ENCODE measurements at places on chromosomes 1 and 21.

GRCh38 chr21:21230672-21231071, 232.5 kb downstream of the NCAM2 start:
- no peak for DNase-seq

DNA sequence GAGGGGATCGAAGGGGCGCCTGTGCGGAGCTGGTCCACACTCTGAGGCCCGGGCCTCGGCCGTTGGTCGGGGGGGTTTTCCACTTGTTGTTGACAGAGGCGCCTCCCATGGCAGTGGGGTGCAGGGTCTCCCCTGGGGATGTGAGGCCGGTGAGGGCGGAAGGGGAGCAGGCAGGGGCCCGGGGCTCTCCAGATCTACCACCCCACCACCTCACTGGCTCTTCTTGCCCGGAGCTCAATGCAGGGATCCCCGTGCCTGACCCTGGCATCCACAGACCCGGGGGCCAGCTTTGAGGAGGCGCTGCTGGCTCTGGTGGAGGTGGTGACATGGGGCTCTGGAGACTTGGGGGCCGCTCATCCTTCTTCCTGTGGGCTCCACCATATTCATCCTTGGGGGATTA, 7.1 kb upstream of the PEX10 start:
- no peak for DNase-seq

GRCh38 chr21:45590726-45591618, 48.7 kb upstream of the SLC19A1 start:
- DNase-seq: peak; percentile 23

- DNase-seq: no peak
Measured at GRCh38 chr21:43771199-43771675, 4.9 kb downstream of the CSTB start.

DNA sequence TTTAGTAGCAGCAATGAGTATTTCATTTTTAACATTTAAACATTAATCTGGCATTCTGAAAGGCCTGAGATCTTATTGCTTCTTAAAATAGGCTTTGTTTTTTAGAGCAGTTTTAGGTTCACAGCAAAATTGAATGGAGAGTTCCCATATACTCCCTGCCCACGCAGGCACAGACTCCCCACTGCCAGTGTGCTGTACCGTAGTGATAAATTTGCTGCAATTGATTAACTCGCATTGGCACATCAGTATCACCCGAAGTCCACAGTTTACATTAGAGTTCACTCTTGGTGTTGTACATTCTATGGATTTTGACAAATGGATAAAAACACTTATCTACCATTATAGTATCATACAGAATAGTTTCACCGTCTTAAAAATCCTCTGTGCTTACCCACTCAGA, 71.8 kb upstream of the ERRFI1 start:
- no peak for DNase-seq

DNA sequence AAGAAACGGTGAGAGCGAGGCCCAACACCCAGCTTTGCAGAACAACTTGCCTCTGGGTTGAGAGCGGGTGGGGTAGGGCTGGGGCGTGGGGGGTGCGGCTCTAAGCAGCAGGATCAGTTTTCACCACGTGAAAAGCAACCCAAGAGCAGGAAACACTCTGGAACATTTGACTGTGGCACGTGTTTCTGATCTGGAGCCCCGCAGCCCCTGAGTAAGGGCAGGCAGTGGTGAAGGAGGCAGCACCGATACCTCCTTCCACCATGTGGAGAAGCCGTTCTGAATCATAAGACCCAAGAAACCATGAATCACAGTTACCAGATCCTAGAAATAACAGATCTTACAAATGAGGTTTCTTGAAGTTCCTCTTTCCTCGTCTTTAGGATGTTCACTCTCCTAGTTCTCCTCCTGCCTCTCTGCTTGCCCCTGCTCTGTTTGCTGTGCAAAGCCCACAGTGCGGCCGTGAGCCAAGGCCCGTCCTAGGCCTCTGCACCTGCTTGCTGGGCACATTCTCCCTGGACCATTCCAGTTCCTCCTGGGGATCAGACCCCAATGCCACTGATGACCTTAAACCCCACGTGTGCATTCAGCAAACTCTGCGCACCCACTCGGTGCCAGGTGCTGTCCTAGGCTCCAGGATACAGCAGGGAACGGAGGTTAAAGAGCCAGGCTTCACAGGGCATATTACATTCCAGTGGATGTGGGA, 31.9 kb downstream of the SLC1A7 start:
- no peak for DNase-seq

DNA sequence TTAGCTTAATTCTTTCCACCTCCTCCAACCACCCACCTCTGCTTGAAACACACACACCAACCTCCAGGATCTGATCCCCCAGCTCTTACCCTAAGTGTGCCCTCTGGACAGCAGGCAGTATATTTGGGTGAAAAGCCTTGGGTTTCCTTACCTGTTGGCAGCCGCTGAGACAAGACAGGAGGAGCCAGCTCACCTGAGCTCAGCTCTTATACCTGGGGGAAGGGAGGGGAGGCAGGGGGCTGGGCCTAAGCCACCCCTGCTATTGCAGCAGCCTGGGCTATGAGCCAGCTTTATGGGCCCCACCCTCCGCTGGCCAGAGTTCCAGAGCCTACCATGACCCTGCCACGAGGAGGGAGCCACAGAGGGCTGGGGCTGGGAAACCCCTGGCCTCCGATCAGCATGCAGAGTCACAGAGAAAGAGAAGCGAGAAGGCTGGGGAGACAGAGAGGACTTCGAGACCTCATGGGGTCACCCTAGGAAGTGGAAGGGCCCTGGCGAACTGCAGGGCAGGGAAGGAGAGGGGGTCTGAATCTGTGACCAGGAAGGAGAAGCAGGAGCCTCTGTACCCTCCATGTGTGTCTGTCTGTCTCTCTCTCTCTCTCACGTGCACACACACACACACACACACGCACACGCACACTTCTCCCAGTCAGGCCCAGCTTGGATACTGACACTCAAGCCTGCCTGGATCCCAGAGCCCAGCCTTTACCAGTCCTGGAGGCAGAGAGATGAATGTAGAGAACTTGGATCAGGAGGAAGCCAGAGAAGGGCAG, at the start of gene S100A14:
TSS of gene S100A14 (minus strand) at position 182 of the 773 bp plus-strand sequence. CDS start 467 bp downstream, outside the sequence.
- no peak for DNase-seq

GRCh38 chr1:17564458-17565393, 25.2 kb downstream of the ARHGEF10L start:
- no peak for DNase-seq

DNA sequence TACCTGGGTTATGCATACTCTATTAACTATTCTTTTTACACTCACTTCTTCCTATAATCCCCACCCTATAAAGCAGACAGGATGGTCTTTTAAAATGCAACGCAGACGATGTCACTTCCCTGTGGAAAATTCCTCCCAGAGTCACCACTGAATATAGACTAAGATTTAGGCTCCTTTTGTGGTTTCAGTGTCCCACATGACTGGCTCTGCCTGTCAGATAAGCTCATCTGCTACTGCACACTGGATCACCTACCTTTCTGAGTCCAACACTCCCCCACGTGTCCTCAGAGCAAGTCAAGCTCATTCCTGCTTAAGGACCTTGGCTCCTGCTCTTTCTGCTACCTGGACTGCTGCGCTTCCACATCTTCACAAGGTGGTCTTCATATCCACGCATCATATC, 73.0 kb upstream of the SIPA1L2 start:
- DNase-seq: no peak

- DNase-seq: no peak
Measured at GRCh38 chr1:81937791-81938450, 137.2 kb downstream of the ADGRL2 start.

DNA sequence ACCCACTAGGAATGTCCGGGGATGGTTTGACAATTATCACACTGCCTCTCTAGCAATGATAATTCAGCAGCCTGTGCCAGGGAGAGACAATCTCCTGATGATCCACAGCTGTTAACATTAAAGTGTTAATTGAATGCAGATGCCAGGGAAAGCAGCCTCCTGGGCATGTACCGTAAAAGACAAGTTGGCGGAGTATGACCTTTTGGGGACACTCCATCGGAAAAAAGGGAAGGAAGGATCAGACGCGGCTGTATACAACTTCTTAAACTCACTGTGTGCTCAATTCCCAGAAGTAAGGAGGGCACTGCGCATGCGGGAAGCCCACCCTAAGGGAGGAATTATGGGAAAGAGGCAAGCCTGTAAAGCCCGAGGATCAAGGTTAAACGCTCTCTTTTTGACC, 62.6 kb downstream of the MAP3K7CL start:
- DNase-seq: no peak

DNA sequence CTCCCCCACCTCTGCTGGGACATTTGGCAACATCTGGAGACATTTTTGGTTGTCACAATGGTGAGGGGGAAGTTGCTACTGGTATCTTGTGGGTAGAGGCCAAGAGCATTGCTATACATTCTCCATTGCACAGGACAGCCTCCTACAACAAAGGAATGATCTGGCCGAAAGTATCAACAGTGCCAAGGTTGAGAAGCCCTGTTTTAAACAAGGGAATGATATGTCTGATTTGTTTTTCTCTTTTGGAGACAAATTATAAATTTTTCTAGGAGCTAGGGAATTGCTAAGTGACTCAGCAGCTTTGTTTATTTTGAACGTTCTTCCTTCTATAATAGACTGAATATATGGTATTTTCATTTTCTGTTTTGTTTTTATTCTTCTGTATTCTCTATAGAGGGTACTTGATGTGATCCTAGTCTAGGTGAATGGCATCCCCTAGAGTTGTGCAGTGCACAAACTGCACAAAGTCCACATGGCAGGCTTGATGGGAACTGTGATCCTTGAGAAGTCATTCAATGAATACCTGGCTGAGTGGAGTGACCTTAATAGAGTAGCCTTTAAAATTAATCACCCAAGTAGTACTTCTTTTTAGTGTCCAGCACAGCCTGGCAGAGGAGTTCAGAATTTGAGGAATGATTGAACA, 288.6 kb upstream of the USP24 start:
- DNase-seq: no peak

- no peak for DNase-seq
Measured at GRCh38 chr1:167601442-167602383, 28.3 kb upstream of the RCSD1 start.

GRCh38 chr1:11134898-11135266, 35.2 kb upstream of the EXOSC10 start:
- DNase-seq: no peak

- no peak for DNase-seq
Measured at GRCh38 chr1:110012100-110012780, 22.2 kb upstream of the STRIP1 start.

DNA sequence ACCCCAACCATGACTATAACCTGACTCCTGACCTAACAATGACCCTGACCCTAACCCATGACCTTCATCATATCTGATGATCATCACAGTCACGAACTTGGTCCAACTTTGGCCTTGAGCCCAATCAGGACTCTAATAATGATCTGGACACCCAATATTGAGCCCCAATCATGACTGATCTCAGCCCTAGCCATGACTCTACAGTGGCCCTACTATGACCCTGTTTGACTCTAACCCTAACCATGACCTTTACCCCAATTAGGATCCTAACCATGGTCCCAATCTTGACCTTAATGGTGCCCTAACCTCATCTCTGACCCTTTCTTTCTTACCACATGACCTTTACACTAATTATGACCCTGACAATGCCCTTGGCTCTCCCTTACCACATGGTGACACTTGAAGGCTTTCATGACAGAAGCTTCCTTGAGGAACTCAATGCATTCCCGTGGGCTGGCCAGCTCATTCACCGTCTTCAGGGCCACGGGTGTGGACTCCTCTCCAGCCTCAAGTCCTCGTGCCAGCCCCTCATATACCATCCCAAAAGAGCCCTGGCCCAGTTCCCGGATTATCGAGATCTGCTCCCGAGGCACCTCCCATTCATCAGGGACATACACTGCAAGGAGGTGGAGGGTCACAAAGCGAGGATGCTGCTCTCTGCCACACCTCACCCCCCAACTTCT, 16.2 kb downstream of the INSRR start:
- no peak for DNase-seq

GRCh38 chr1:160032165-160032820, 503 bp upstream of the PIGM start:
- DNase-seq: no peak

GRCh38 chr1:156836041-156836654, 19.5 kb upstream of the SH2D2A start:
- DNase-seq: no peak

DNA sequence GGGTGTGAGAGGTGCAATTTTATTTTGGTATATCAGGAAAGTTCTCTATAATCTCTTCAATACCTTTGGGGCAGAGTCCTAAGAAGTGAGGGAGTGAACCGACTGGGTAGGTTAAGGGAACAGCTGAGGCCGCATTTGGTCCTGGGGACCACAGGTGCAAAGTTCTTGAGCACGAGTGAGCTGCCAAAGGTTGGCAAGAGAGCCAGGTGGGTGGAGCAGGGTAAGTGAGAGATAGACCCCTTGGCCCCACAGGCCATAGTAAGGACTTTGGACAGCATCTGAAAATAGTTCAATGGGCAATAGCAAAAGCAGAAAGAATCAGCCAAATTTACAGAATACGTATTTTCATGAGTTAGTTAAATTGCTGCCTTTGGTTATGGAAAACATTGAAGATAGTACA, 11.0 kb upstream of the NID1 start:
- DNase-seq: no peak

- no peak for DNase-seq
Measured at GRCh38 chr1:15282810-15283474, 35.9 kb downstream of the FHAD1 start.

- no peak for DNase-seq
Measured at GRCh38 chr21:17610911-17611310, 1.8 kb downstream of the BTG3 start.

DNA sequence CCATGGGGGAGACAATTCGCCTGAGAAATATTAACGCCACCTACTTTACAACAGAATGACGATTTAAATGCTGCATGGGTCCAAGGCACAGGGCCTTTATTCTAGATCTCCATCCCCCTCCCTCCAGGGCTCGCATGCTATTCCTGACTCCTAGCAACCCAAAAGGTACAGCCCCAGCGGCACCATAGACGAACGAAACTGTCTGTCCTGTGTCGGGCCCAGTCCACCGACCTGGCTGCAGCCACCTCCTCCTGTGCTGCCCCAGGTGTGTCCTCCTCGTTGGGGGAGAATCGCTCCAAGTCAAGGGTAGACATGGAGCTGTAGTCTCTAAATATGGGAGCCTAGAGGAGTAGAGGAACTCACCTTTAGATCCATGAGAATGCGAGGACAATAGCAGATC, 196.5 kb downstream of the TOMM20 start:
- no peak for DNase-seq

GRCh38 chr1:41025979-41026819, 4.7 kb upstream of the SLFNL1 start:
- DNase-seq: no peak

GRCh38 chr1:83999316-83999819, 436 bp upstream of the TTLL7 start:
- no peak for DNase-seq
